Right kidney (tissue), 9 donors: ENCODE measurements at places on chromosomes 1 and 21.

DNA sequence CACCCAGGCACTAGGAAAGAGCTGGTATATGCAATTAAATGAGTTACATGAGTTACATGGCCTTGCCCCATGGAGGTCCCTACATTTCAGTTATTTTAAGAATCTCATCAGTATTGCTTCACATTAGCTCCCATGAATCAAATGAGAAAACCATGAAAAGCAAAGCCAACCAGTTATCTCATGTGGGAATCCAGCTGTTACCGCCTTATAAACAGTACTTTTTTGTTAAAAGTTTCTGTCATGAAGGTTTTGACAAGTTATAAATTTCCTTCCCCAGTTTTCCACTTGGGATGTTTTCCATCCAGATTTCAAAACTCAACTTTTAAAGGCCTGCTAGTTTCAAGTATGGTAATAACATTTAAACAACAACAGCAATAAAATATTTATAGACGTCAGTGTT, 544.8 kb downstream of the NUF2 start:
- no peak for DNase-seq

DNA sequence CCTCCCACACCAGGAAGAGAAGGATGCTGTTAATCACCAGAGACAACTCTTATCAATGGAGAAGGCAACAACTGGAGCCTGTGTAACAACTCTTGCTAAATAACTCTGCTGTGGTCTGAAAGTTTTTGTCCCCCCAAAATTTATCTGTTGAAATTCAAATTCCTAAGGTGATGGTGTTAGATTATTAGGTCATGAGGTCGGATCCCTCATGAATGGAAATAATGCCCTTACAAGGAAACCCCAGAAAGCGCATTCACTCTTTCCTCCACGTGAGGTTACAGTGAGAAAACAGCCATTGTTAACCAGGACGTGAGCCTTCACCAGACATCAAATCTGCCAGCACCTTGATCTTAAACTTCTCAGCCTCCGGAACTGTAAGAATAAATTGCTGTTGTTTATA, 141.9 kb upstream of the CXADR start:
- no peak for DNase-seq

DNA sequence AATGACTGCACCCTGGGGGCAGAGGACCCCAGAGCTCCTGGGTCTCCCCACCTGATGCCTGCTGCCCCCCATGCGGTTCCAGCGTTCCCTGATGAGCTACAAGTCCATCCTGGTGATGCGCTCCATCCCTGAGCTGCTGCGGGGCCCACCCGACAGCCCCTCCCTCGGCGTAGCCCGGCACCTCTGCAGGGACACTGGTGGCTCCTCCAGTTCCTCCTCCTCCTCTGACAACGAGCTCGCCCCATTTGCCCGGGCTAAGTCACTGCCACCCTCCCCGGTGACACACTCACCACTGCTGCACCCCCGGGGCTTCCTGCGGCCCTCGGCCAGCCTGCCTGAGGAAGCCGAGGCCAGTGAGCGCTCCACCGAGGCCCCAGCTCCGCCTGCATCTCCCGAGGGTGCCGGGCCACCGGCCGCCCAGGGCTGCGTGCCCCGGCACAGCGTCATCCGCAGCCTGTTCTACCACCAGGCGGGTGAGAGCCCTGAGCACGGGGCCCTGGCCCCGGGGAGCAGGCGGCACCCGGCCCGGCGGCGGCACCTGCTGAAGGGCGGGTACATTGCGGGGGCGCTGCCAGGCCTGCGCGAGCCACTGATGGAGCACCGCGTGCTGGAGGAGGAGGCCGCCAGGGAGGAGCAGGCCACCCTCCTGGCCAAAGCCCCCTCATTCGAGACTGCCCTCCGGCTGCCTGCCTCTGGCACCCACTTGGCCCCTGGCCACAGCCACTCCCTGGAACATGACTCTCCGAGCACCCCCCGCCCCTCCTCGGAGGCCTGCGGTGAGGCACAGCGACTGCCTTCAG, 35.5 kb downstream of the TRIM11 start:
- no peak for DNase-seq

- DNase-seq: no peak
These were observed 518.9 kb upstream of the NR5A2 start for GRCh38 chr1:199508653-199509052.

DNA sequence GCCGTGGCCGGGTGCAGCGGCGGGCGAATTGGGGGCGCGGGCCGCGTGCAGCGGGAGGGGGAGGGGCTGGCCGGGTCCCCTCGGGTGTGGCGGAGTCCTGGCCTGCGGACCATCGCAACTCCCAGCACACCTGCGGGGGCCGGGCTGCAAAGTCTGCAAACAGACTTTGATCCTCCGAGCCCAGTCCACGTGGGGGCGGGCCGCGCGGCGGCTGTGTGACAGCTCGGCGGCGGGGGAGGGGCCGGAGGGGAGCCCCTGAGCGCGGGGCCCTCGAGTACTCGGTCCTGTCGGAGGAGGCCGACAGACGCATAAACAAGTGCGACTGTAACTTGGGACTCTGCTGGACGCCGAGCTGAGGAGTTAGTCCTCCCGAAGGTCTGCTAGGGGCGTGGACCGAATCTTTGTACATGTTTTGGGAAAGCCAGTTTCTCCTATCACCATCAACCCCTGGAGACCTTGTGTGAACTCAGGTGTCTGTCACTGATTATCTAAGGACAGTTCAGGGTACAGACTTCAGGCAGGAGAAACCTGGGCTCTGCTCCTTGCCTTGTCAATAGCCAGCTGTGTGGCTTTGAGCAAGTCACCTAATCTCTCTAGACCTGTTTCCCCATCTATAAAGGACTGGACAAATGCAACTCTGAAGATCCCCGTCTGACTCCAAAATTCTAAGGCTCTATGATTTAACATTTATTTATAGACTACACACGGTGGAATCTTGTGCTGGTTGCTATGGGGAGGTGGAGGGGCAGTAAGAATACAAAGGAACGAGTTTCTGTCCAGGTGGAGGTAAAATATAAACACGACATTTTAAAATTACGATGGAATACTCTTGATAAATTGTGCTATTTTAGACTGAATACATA, 710 bp upstream of the SLC30A1 start:
- peak; percentile 63 for DNase-seq

DNA sequence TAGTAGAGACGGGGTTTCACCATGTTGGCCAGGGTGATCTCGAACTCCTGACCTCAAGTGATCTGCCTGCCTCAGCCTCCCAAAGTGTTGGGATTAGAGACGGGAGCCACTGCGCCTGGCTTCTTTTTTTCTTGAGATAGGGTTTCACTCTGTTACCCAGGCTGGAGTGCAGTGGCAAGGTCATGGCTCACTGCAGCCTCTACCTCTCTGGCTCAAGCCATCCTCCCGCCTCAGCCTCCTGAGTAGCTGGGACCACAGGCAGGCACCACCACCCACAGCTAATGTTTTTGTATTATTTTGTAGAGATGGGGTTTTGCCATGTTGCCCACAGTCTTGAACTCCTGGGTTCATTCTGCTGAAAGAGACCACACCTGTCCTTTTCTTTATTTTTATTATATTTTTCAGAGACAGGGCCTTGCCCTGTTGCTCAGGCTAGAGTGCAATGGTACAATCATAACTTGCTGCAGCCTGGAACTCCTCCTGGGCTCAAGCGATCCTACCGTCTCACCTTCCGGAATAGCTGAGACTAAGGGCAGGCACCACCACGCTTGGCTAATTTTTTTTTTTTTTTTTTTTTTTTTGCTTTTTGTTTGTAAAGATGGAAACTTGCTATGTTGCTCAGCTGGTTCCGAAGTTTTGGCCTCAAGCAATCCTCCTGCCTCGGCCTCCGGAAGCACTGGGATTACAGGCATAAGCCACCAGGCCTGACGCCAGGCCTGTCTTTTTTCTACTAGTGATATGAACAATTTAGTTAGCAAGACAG, 3.1 kb downstream of the LMNA start:
- DNase-seq: no peak

GRCh38 chr1:202831906-202832305, 21.2 kb downstream of the PCAT6 start:
- DNase-seq: no peak

GRCh38 chr1:99944192-99944591, 25.6 kb upstream of the SLC35A3 start:
- no peak for DNase-seq

- no peak for DNase-seq
These were observed 28.3 kb downstream of the CFH start for GRCh38 chr1:196680107-196680506.

- DNase-seq: no peak
These were observed 41.5 kb upstream of the DUSP10 start for GRCh38 chr1:221783437-221783836.

DNA sequence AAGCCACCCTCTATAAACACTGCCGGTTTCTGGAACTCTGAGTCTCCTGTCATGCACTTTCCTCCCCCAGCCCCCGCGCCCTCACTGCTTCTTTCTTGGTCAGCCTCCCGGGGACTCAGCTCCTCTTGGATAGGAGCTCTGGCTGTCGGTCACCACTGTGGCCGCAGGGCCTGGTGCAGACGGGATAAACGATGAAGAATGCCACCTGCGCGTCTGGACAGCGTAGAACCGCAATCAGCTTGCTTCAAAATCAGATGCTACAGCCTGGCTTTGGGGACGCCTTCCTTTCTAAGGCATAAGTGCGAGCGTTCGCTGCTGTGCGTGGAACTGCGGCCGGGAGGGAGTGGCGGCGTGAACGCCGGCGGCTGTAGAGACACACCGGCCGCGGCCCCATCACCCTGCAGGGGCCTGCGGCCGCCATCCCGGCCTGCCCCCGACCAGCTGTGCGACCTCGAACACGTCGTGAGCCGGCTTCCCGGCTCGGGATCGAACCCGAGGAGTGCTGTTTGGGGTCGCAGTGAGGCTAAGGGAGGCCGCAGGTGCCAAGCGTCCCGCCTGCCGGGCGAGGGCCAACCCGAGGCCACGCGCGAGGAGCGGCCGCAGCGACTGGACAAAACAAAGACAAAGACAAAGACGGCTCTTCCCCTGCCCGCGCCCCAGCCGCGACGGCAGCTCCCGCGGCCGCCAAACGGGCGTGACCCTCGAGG, 688 bp downstream of the PTTG1IP start:
- DNase-seq: peak; percentile 82

DNA sequence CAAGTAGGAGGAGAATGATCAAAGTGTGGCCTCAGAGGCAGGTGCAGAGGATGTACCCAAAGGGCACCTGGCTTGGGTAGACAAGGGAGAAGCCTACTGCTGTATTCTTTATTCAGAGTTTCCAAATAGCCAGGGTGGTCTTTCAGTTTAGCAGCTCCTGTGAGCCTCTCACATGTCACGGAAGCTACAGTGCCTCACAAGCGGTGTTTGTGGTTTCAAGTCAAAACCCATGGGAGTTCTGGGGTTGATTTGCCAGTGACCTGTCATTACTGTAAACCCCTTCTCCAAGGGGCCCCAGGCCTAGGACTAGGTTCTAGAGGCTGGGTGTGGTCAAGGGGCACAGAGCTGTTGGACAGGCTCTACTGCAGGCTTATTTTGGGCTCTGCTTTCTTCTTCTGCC, 10.2 kb upstream of the IL10 start:
- DNase-seq: no peak

DNA sequence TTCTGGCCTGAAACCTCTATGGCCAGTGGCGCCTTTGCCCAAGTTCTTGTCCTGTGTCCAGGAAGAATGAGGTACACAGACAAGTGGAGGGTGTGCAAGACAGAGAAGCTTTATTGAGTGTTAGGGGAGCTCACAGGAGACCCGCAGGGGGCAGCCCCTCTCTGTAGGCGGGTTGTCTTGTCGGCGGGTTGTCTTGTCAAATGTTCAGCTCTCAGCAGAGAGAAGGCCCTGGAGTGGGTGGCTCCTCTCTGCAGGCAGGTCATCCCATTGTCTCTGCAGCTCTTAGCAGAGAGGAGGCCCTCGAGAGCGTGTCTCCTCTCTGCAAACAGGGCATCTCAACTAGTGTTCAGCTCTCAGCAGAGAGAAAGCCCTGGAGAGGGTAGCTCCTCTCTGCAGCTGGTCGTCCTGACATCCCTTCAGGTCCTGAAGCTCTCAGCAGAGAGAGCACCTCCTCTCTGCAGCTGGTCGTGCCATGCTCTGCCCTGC, 11.0 kb downstream of the COL6A2 start:
- no peak for DNase-seq
